NCI-H345 (cell line): ENCODE measurements at places on chromosomes 1 and 21.
A peak's percentile ranks its signal among the peaks of the same experiment; 100 is the strongest.

GRCh38 chr1:23288671-23289070 lies 55.4 kb downstream of the HNRNPR start:
- DNase-seq, result no peak

- DNase-seq, result peak; percentile 61
These were observed 1048.0 kb downstream of the PLA2G4A start for GRCh38 chr1:187876775-187877174.

DNA sequence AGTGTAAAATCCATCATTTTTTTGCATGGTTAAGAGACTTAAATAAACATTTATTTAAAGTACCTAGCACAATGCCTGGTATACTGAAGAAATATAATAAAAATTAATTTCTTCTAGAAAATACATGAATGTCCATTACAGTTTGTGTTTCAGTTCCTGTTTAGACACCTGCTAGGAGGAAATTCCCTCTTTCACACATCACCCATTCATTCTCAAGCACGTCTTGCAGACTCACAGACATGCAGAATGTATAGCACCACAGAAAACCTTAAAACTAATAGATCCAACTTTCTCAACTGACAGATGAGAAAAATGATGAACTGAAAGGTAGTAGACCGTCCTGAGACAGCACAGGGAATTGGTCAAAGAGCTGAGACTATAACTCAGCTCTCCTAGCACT lies 172.2 kb upstream of the C8B start:
- DNase-seq, result no peak

GRCh38 chr1:10863886-10864285 lies 67.4 kb upstream of the CASZ1 start:
- DNase-seq, result no peak

DNA sequence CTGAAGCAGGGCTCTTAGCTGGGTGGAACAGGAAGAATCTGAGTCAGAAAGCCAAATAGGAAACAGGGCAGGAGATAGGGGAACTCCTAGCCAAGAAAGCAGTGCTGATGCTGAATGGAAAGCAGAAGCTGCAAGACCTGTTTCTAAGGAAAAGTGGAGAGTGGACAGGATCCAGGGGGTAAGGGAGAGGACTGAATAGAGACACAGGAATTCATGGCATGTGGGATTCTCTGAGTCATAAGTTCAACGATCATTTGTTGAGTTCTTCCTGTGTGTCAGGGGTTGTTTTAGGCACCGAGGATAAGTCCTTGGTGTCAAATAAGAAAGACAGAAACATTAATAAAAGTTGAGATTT lies 153.8 kb upstream of the FGGY start:
- DNase-seq, result no peak

GRCh38 chr1:45478121-45478814 lies 12.7 kb downstream of the TESK2 start:
- peak; percentile 50 for DNase-seq

DNA sequence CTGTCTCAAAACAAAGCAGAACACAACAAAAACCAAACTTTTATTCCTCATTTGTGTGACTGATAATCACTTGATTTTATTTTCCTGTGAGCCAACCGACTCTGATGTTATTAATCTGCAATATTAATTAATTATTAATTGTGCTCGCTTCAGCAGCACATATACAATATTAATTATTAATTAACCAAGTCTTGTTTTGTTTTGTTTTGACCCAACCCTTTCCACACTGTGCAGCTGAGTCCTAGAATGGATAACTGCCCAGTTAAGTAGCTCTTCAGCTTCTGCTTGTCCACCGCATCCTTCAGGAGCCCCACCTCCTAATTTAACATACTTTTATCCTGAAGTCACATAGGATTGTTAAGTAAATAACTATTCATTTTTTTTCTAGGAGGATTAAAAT lies 47.4 kb upstream of the EXO1 start:
- no peak for DNase-seq

DNA sequence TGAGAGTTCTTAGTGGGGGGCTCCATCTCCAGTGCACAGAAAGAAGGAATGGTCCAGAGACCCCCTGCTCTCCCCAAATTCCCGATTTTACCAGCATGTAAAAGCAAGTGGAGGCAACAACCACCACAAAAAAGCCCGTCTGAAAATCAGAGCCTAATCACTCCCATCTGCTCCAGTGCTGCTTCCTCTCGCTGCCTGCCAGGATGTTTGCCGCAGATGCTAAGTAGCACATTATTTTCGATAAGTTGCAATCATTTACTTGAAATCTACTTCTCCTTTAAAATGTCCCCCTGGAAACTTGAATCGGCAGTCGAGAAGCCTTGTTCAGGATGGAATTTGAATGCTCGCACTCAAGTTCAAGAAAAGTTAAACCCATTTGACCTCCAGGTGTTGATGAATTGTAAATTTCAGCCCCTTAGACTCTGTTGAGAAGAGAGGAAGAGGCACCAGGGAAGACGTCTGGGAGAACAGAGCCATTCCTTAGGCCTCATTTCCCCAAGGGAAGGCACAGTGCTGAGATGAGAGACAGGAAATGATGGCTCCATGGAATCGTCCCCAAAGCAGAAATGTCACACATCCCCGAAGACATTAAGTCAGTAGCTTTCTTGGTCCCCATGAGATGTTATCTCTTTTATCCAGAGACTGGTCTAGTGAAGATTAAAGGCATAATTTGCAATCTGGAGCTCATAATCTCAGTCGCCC lies 221.3 kb downstream of the PBX1 start:
- no peak for DNase-seq

DNA sequence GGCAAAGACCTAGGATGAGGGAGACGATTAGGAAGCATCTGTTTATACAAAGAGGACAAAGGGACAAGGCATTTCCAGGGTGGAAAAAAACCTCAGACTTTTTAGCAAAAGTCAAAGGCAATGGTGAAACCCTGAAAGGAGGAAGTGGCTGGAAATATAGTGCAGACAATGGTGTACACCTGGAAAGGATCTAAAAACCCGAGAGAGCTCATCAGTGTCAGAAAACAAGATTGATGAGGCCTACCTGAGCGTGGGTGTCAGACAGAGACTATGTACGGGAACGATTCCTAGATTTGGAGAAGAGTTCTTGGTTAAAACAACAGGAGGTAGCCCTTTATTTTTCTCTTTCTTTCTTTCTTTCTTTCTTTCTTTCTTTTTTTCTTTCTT lies 68.8 kb upstream of the HUNK start:
- DNase-seq, result no peak

DNA sequence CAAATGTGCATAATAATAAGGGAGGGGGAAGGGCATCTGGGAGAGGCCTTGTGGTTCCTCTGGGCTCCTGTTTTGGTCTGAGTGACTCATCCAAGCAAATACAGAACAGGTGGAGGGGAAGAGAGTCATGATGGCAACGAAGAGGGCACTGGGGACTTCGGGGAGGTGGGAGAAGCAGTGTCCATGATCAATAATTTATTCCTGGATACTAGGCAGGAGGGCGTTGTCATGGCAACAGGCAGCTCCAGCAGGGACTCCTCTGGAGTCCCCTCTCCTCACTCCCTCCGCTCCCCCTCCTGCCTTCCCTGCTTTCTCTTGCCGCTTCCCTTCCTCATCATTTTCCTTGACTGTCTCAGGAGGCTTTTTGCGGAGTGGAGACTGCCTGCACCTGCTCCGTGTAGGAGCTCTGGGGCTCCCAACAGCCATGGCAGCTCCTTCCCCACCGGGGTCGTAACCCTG lies 12.3 kb upstream of the NFASC start:
- DNase-seq, result peak; percentile 54

DNA sequence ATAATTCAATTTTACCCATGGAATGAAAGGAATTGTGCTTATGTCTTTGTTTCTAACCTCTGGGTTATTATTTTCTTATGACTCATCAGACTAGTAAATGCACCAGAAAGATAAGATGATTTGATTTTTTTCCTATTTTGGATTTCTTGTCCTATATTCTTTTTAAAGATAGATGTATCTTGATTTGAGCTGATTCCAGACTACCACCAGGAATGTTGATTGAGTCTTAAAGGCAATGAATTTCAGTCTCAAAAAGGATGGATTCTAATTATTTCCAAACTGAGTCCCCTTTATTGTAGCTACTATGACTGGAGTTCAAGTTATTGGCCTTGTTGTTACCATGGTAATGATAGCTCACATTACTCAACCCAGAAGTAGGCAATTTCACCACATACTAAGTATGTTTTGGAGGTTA lies 95.8 kb upstream of the RGS4 start:
- no peak for DNase-seq

GRCh38 chr1:2224631-2225428 lies 3.3 kb upstream of the SKI start:
- no peak for DNase-seq

GRCh38 chr1:166132496-166132895 lies 34.3 kb downstream of the FAM78B start:
- no peak for DNase-seq

- DNase-seq, result no peak
These were observed 675 bp upstream of the TEKT2 start for GRCh38 chr1:36083219-36083618.

DNA sequence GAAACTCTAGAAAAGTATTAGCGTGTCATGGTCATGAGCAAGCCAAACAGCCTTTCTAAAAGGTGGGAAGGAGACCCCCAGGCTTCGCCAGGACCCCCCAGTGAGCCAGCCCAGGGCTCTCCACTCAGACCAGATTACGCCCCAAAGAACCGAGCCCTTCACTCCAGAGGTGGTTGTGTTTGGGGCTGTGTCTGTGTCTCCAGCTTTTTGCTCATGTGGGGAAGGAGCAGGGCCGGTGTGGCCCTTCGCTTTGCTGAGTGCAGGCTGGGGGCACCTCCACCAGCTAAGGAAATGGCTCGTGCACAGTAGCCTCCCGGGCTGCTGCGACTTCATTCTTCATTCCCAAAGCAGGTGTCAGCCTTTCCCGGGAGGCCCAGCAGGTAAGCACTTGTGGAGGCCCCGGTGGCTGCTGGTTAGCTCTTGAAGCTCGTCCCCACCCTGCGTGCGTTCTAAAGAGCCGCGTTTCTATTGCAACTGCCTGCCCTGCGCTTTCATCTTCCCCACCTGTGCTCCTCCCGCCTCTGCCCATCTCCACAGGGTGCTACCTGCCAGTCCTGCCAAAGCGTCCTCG lies 531 bp downstream of the TSPEAR start:
- DNase-seq, result peak; percentile 100

GRCh38 chr1:145695821-145696629 lies 11.1 kb downstream of the PDZK1 start:
- DNase-seq, result no peak

- DNase-seq, result no peak
These were observed 64.7 kb downstream of the VAV3 start for GRCh38 chr1:107900090-107900945.

- no peak for DNase-seq
These were observed 321.2 kb downstream of the VAV3 start for GRCh38 chr1:107643766-107644165.

GRCh38 chr1:89670163-89670562 lies 37.2 kb downstream of the LRRC8C start:
- DNase-seq, result no peak

GRCh38 chr1:8396786-8397406 lies 79.0 kb downstream of the SLC45A1 start:
- DNase-seq, result no peak

GRCh38 chr1:41983451-41983850 lies 64.7 kb upstream of the HIVEP3 start:
- DNase-seq, result no peak

DNA sequence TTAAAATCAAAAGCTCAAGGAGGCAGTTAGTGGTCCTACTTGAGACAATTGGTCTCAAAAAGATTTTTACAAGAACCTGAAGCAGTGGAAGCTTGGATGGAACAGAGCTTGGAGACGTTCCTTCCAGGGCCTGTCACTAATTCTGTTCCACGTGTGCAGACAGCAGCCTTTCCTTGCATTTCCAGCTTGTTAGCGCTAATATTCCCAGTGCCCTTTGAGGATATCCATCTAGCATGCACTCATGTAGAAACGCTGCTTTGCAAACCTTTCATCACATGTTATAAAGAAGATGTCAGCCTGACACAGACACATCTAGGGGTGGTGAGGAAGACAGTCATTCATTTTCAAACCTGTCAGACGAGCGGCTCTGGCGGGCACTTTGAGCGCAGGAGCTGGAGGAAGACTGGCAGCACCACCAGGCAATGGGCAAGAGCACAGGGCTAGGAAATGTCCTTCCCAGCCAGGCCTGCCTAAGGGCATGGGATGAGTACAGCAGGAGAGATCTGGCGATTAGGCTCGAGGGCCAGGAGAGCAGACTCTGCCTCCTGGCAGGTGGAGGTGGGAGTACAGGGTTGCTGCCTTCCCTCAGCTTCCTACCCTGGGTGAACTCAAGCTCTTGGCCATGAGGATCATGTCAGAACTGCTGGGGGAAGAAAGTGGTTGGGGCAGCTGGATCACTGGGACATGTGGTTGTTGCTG lies 55.5 kb downstream of the CASQ2 start:
- no peak for DNase-seq

GRCh38 chr1:244174922-244175521 lies 123.9 kb downstream of the ZBTB18 start:
- no peak for DNase-seq

- no peak for DNase-seq
These were observed 402.7 kb upstream of the DAB1 start for GRCh38 chr1:57826535-57826934.

GRCh38 chr1:2279210-2279639 lies 51.1 kb downstream of the SKI start:
- no peak for DNase-seq

DNA sequence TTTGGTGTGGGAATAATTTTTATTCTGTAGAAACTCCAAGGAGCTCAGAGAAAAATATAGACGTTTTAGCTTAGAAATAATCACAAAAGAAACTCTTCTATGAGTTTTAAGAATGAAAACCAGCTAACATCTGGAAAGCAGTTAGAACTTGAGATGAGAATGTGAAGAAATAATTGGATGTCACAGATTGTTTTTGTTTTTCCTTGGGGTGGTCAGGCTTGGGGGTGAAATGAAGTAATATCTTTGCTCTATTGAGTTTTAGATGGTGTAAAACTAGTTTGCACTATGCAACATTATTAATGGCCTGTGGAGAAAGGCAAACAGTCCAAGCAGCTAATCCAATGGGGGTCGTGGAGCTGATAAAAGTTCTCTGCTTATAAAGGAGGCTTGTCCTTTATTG lies 101.2 kb downstream of the FMN2 start:
- no peak for DNase-seq

GRCh38 chr1:157862114-157863070 lies 20.8 kb upstream of the CD5L start:
- DNase-seq, result no peak

DNA sequence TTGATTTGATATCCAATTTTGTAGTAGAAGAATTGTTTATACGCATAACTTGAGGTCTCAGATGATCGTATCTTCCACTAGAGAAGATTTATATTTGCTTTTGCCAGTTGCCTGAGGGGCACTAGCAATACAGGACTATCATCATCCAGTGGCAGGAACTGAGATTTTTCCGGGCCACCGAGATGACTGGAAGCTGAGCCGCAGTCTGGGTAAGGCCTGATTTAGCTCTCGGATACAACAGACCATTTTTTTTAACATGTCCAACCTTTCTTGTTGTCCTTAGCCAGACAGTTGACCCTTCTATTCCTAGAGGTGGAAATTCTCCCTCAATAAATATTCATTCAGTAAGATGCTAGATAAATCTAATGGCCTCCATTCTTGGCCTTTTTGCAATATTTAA lies 25.4 kb upstream of the GUCA2B start:
- no peak for DNase-seq
